ENCODE measurements at places on chromosomes 7 and 10.
A peak's percentile ranks its signal among the peaks of the same experiment; 100 is the strongest.

GRCh38 chr7:158109364-158110033 is 478.1 kb downstream of the PTPRN2 start:
- DNase-seq, result no peak

- DNase-seq, result no peak
Measured at GRCh38 chr10:97593421-97593820, 3.9 kb downstream of the C10orf62 start.

- no peak for DNase-seq
Measured at GRCh38 chr10:8487346-8487745, 432.9 kb downstream of the GATA3 start.

GRCh38 chr10:46175296-46175695 is 111.5 kb upstream of the ANTXRL start:
- DNase-seq, result no peak

DNA sequence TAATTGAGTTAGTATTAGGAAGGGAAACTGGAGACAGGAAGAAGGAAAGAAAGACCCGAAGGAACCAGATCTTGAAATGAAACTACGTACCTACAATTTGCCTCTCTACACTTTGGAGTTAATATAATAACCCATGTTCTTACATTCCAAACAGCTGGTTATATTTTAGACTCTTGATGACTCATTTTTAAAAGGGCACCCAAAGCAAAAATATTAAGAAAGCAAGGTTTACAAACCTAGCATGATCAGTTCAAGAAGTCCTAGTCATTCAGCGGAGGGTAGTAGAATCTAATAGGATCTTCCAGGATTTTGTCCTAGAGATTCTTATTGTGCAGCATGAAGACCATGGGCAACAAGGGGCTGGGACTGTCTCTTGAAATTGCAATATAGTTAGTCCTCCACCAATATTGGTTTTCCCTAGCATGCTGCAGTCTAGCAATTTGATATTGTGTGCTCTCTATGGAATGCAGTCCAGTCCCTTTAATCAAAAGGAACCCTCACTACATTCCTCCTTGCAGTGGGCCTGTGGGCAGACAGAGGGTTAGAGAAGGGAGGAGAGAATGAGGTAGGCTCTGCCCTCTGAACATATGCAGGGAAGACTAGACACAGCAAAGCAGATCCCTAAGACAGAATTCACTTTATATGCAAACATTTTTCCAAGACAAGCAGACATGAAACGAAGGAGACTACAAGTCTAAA is 230.3 kb downstream of the INHBA start:
- DNase-seq, result no peak

GRCh38 chr10:124000792-124001201 is 92.6 kb downstream of the CHST15 start:
- no peak for DNase-seq

GRCh38 chr7:7176406-7177043 is 5.8 kb upstream of the C1GALT1 start:
- DNase-seq, result no peak

DNA sequence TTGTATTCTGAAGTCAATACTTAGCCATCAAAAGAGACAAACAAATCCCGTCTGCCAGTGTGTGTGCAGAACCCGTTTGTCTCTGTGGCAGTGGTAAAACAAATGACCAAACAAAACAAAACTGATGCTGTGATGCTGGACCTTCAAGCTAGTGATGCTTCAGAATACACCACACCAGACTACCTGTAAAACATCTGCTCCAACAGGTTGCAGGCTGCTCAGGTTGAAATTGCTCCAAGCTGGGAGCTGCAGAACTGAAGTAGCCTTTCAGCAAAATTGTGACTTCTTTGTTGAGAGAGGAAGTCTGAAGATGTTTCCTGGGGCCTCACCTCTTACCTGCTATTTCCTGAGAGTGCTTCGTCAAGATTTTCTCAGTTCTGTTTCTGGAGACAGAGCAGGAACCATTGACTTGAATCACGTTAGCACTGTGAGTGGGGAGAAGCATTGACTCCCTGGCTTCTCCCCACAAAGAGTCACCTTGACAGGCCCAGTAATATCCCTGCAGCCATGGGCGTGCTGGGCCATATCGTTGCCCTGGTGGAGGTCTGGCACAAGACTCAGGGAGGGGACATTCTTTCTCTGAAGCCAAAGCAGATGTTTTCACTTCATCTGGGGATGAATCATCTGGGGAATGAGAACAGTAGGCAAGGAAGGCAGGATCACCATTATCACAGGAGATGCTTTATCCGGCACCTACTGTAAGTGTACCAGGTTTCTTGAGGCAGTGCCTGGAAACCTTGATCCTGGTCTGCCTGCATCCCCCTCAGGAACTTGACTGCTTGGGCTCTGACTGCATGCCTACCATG is 80.2 kb downstream of the RBM20 start:
- DNase-seq, result no peak

DNA sequence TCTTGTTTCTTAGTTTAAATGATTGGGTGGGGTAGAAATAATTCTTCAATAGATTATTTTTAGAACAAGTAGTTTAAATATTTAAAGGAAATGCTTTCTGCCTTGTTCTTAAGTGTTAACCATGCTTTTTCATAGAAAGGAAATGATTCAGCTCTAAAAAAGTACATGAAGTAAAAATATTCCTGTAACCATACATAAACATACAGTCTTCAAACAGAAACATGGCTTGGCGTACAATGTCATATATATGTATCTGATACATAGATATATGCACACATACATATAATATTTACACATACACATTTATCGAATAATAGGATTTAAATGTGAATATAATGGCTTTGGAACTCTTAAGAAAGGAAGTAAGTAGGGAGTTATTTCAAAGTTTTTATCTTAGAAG is 84.4 kb downstream of the RUNDC3B start:
- DNase-seq, result peak; percentile 30

DNA sequence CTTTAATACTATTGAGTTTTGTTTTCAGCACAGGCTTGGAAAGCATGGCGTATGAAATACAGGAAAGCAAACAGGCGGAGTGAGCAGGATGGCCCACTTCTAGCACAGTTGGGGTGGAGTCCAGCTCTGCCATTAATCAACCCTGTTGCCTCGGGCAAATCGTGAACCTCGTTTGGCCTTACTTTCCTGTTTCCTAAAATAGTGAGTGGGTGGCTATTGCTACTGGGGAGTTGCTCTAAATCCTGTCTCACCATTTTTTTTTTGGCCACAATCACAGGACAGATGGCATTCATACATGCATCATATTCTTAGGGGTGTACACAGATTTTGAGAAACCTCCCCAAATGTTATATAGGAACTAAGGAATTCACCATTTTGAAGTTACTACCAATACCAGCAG is 157.8 kb downstream of the ANLN start:
- no peak for DNase-seq

- DNase-seq, result no peak
Measured at GRCh38 chr7:2521341-2521745, 1.8 kb downstream of the LFNG start.

DNA sequence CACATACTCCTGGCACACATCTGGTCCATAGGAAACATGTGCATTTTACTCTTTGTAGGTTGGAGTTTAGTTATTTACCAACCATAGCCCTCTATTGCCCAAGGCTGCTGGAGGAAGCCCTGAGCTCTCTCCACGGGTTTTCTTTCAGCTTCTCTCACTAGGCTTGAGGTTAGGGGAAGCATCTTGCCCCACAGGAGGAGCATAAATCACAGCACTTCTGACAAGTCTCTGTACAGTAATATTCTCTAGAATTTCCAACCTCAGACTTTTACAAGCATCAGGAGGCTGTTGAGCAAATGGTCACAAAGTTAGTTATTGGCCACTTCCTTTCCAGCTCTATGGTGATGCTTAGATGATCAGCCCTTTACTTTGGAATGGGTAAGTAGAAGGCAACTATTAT is 122.9 kb upstream of the GLI3 start:
- DNase-seq, result no peak

DNA sequence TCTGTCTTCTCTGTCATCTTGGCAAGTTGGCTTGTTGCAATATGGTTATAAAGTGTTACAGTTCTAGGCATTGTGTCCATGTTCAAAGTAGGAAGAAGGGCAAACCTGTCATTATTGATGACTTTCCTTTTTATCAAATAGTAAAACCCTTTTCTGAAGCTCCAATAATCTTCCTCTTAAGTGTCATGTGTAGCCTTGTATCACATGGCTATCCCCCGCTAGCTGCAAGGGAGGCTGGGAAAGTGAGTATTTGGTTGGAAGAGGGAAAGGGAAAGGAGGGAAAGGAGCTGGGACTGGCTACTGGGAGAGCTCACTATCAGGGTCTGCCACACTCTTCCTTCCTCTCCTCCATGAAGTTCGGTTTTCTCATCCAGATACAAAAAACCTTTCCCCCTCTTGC is 45.2 kb upstream of the FAM180A start:
- no peak for DNase-seq

DNA sequence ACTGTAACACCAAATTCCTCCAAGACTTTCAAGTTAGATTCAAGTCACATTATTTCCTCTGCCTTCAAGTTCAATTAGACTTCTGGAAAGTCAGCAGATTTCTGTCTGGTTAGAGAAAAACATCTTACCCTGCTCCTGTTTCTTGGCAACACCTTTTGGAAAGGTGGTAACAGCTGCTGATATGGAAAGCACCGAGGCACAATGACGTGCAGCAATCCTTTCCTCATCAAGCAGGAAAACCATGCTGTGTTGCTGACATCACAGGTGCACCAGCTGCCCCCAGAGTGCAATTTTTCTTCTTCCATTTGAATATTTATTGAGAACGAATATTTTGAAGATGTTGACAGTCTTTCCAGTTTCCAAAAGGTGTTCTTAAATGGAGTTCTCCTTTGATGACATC is 41.9 kb downstream of the ZNF800 start:
- DNase-seq, result no peak

DNA sequence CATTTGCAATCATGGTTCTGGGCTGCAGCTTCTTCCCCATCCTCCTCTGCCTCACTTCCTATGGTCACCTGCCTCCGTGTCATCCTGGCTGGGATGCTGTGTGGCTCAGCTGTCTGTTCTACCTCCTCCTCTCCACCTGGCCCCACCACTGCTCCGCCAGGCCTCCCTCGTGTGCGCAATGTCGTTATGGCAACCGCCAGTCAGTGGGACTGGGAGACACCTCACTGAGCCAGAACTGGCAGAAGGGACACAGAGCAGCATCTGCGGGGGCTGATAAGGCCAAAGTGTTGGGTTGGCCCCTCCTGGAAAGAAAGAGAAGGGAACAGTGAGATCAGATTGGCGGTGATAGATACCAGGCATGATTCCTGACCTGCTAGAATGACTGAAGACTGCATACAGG is 527.5 kb downstream of the INHBA start:
- DNase-seq, result no peak

- DNase-seq, result no peak
Measured at GRCh38 chr10:77267703-77268675, 369.6 kb downstream of the KCNMA1 start.

- no peak for DNase-seq
Measured at GRCh38 chr7:16207321-16207720, 214.0 kb downstream of the CRPPA start.

DNA sequence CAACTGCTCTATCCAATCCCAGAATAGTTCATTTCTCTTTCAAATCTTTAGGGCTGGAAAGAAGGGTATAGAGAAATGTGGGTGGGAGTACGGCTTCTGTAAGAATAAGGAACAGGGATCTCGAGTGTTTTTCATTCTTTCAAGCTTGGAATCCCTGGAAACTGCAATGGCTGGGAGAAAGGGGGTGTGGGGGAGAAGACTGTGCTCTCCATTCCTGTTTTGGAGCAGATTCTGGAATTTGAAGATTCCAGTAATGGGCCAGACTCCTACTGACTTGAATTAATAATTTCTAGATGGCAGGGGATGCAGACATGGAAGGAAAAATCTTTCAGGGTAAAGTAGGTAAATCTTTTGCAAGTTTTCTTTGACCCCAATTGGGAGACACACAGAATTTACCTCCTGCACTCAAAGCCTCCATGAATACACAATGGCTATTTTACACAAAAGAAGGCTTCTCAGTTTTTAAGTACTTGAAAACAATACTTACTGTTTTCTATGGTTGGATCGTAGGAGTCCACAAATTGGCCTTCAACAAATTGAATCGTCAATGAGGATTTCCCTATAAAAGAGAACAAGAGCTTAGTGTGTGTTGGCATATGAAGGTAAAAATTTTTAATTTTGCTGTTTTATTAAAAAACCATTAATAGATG is 29.1 kb downstream of the RHEB start:
- DNase-seq, result no peak

GRCh38 chr10:13386021-13386420 is 37.9 kb upstream of the SEPHS1 start:
- no peak for DNase-seq

- no peak for DNase-seq
Measured at GRCh38 chr10:48604991-48605508, at the start of gene ARHGAP22. ARHGAP22 (minus strand) TSS chr10:48605073; CDS start chr10:48604796, 277 bp downstream.

DNA sequence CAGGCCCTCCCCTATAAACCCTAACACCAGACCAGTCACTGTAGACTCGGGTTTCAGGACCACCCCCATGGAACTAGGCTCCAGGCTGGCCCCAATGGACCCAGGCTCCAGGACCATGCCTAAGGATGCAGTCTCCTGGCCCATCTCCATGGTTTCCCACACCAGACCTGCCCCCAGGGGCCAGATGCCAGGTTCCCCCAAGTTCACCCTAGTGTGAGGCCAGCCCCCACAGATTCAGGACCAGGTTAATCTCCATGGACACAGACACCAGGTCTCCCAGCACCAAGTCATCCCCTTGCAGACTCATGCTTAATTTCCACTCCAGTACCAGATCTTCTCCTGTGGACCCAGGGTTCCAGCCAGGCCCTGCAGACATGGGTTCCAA is 103.8 kb upstream of the LANCL2 start:
- no peak for DNase-seq

DNA sequence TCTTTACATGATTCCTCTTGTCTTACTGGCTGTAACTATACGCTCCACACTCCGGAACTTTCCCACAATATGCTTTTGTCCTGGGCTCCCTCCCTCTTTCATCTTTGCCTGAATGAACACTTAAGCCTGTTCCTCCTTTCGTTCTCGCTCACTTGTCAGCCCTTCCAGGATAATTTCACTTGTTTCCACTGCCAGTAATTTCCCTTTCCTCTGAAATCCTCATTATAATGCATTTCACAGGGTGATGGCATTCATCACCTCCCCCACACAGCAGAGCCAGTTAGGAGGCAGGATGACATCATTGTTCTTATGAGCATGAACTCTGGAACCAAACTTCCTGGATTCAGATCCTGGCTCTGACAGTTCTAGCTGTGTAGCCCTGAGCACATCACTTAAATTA is 372.6 kb downstream of the GPR158 start:
- no peak for DNase-seq

All from common myeloid progenitor, CD34-positive (primary cell).